SJSA1 (cell line): ENCODE measurements at places on chromosomes 16 and 17. TPM values are rescaled to one million over a fixed set of nuclear protein-coding genes. Genes with fewer than 3 reads are reported as not detected.

- no peaks in the 10 kb centered on the region for H3K4me1 ChIP-seq
- no peak for DNase-seq
Observed at GRCh38 chr16:1154291-1154886, 1.5 kb downstream of the CACNA1H start.

- no peak overlapping the region for H3K4me3 ChIP-seq
- no peaks in the 10 kb centered on the region for H3K36me3 ChIP-seq
Observed at GRCh38 chr16:50925758-50926357, 184.0 kb downstream of the CYLD start.

PIMREG gene
- 141 and 144 TPM in 2 replicates for total RNA-seq

- H3K36me3 ChIP-seq, result peaks cover 18% of the 10 kb centered on the region
- H3K4me3 ChIP-seq, result no peak overlapping the region
- no peaks in the 10 kb centered on the region for H3K27me3 ChIP-seq
- no peak for DNase-seq
- peaks cover 8% of the 10 kb centered on the region for H3K4me1 ChIP-seq
Observed at GRCh38 chr17:67980456-67980855, 15.8 kb downstream of the C17orf58 start.

DNA sequence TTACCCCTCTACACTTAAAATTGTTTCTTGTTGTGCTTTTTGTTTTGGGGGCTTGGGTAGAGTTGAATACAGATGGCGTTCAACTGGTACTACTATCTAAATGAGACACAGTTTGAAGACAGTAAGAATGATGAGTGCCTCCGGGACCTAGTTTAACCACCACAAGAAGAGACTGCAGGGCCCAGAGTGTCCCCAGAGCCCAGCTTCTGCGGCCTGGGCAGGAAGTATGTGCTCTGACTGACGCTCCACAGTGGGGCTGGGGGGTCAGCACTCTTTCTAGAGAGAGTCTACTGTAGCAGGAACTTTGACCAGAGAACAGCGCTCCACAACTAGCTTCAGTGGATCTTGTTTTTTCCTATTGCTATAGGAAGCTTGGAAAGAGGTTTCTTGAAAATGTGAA is 174.0 kb downstream of the VPS53 start:
- H3K4me3 ChIP-seq, result no peak overlapping the region
- peaks cover 18% of the 10 kb centered on the region for H3K36me3 ChIP-seq
- DNase-seq, result no peak
- no peaks in the 10 kb centered on the region for H3K27me3 ChIP-seq

DNA sequence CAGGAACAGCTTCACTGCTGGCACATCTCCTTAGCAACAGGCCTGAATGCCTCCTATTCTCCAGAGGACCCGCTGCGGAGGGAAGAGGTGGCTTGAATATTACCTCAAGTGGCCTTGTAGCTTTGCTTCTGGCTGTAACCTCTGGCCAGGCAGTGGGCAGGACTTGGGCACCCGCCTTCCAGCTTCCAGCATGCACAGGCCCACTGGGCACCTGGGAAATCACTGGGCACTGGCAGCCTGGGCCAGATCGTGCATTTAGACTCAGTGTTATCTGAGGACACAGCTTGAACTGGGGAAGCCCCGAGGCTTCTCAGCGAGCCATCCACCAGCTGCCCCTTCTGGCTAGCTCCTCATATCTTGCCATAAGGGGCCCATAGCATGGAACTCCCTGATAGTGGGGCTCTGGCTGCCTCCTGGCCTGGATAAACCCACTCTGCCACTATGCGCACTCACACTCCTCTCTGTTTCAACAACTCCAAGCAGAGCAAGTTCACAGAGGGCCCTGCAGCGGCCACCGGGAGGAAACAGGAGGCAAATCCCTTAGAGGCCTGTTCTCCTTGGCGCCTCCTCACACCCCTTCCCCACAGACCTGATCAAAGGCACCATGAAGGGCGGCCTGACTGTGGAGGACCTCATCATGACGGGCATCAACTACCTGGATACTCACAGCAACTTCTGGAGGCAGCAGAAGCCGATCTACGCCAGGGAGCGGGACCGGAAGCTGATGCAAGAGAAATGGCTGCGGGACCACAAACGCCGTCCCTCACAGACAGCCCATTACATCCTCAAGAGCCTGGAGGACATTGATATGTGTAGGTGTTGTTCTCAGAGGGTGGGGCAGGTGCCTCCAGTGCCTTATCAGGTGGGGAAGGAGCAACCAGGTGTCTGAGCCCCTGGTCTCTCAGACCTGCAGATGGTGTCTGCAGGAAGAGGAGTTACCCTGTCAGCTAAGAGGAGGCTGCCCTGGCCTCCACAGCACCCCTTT is 7.8 kb downstream of the ODAD4 start:
- no peak overlapping the region for H3K4me3 ChIP-seq
- no peak overlapping the region for H3K27ac ChIP-seq
- H3K36me3 ChIP-seq, result no peaks in the 10 kb centered on the region
- DNase-seq, result no peak

MSRB1 gene
- 13.9 and 21.3 TPM in 2 replicates for total RNA-seq
